ENCODE measurements at places on chromosomes 3 and 15.

DNA sequence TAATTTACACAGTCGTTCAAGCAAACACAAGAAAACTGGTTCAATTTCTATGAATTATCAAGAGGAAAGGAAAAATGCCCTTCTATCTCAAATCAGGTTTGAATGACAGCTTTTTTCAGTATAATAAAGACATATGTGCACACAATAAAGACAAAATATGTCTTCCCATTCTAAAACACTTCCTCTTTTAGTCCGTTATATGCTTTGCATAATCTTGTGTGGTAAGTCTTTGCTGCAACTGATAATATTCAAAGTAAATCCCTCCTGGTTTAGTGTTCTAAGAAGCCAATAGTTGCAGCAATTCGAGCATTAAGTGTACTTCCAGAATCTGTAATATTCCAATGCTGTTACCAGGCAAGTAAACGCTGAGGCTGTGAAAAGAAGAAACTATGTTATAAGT, 43.7 kb upstream of the MAPKBP1 start:
- DNase-seq = no peak

DNA sequence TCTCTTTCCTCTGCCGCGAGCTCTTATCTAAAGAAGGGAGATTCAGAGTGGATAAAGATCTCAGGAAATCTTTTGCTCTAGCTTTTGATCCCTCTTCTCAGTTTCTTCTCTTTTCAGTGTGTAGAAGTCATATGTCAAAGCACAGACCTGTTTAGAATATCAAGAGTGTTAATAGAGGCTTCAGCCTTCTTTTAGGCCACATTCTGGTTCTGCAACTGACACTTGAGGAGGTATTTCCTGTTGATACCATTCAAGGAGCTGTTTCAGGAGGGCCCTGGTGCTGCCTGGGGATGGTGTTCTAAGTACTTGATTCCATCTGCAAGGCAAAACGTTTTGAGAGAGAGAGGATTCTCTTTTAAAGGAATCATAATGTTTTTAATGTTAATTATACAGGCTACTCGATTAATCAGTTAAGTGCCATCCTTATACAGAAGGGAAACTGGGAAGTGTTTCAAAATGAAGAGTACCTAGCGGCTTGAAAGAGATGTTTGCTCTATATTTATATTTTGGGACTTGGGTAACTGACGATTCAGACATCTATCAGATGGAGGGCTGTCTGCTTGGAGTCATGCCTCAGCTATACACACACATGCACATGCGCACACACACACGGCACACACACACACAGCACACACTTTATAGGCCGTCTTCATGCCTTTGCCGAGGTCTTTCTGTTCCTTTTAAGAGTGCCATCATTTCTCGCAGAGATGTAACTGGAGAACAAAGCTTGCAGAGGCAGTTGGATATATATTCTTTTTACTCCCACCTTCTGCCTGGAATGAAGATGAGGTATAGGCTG, 313.9 kb downstream of the PTPRG start:
- no peak for DNase-seq

- no peak for DNase-seq
These were observed 65.1 kb downstream of the HMCES start for GRCh38 chr3:129343643-129344360.

DNA sequence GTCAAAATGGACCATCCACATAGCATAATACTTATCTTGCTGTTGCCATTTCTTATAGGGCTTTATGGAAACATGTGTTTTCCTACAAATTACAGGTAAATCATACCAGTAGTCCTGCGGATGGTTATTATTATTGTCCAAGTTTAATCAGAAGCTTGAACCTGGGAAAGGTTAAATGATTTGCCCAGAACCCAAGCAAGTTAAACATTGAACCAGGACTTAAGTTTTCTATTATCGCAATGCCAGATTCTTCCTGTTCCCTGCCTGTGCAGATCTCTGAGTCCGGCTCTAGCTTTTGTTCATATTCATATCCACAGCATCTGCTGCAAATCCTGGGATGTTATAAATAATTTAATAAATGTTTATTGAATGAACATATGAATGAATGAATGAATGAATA, 12.5 kb downstream of the LPP start:
- no peak for DNase-seq

DNA sequence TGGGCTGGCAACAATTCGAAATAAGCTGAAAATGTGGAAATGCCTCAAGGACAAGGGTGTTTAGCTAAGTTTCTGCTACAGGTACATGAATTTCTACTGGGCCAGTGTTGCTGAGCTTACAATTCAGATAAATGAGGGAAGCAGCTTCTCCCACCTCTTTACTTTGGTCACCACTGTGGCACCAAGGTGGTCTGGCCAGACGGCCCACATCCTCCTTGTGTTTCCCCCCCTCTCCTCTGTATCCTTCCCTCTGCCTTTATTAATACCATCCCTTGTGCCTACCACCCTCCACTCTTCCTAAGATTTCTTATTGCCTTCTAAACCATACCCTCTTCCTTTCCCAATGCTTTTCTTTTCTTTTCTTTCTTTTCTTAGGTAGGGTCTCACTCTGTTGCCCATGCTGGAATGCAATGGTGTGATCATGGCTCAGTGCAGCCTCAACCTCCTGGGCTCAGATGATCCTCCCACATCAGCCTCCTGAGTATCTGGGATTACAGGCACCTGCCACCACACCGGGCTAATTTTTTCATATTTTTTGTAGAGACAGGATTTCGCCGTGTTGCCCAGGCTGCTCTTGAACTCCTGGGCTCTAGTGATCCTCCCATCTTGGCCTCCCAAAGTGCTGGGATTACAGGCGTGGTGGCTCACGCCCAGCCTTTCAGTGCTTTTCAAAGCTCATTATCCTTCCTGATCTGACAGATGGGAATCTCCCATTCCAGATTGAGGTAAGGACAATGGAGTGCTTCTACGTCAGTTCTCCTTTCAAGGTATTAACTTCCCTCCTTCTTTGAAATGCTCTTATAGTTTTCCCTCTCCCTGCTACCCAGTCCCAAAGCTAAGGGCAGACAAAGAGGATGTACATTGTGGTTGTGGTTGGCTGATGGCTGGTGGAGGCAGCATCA, 14.8 kb downstream of the ANXA2 start:
- DNase-seq = no peak

GRCh38 chr15:98827217-98827616, 178.9 kb downstream of the IGF1R start:
- DNase-seq = no peak

GRCh38 chr3:89353465-89353864, 246.0 kb downstream of the EPHA3 start:
- no peak for DNase-seq

GRCh38 chr3:172680684-172681083, 30.2 kb downstream of the NCEH1 start:
- no peak for DNase-seq
